Upper lobe of right lung (tissue), 1 donor: ENCODE measurements at places on chromosomes 12 and 14. TPM values are rescaled to one million over a fixed set of nuclear protein-coding genes. Genes with fewer than 3 reads are reported as not detected.

GRCh38 chr14:68623826-68624225 lies 169.0 kb downstream of the ZFP36L1 start:
- no peaks in the 10 kb centered on the region for H3K36me3 ChIP-seq
- H3K4me3 ChIP-seq, result no peak overlapping the region

DNA sequence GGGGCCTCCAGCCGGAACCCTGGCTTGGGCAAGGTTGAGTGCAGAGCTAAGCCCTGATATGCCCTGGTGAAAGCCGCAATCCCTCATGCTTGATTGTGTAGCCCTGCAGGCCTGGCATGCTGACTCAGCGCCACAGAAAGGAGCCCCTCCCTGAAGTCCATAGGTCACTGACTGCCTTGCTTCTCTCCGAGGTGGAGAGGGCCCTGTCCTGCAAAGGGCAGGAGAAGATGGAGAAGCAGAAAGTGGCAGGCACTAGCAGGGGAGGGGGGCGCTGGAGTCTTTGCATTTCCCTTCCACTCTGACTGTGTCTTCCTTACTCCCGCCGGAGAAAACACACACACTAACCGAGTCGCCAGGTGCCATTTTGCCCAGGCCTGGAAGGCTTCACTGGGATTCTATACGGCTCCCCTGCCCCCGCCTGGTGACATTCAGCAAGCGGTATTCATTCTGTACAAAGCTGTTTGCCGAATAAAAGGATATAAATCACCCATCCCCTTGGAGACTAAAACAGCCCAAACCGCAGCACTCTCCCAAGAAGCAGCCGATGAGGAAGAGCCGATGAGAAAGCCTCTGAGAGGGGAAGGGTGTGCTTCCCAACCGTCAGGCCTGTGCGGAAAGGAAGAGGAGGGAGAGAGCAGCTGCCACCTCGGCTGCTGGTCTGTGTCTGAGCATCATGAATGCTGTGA lies 69.8 kb downstream of the SLC6A12 start:
- DNase-seq, result no peak
- no peaks in the 10 kb centered on the region for H3K36me3 ChIP-seq
- H3K4me3 ChIP-seq, result no peak overlapping the region

Gene CYP46A1
- total RNA-seq, result 1.3 TPM

Gene PMCH
- total RNA-seq, result not detected

DNA sequence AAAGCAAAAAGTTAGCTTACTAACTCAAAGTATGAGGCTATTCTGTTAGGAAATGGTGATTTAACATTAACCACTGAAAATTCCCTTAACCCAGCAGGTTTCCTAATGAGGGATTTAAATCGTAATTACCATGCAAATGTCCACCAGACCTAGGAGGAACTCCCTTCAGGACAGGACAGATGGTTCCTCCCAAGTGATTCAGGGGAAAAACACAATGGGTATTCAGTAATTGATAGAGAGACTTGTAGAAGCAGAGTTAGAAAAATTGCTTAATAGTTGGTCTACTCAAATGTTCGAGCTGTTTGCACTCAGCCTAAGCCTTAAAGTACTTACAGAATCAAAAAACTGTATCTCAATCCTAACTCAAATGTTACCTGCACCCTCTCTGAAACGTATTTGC lies 21.6 kb downstream of the RERGL start:
- H3K27ac ChIP-seq, result no peak overlapping the region
- H3K4me1 ChIP-seq, result no peaks in the 10 kb centered on the region
- no peak for DNase-seq
- no peak overlapping the region for H3K4me3 ChIP-seq

DNA sequence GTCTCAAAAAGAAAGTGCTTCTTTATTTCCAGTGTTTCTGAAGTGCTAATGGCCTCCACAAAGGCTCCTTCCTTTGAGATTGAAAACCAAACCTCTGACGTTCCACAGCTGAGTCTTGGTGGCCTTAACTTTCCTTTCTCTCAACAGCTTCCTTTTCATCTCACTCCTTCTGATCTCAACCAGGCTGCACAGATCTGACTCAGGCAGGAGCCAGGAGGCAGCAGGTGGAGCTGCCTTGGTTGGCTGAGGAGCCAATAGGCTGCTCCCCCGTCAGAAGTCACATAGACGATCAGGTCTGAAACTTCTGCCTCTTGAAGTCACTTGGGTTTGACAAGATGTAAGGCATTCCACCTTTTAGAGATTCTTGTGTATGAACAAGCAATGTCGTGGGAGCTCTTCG lies 9.1 kb upstream of the KCNA5 start:
- H3K4me1 ChIP-seq, result no peaks in the 10 kb centered on the region
- no peak overlapping the region for H3K27ac ChIP-seq
- DNase-seq, result no peak
- H3K4me3 ChIP-seq, result no peak overlapping the region
- H3K27me3 ChIP-seq, result no peaks in the 10 kb centered on the region

Gene AKAP5
- 3.6 TPM for total RNA-seq

Gene NEMP1
- total RNA-seq, result 14.1 TPM

- peaks cover 13% of the 10 kb centered on the region for H3K4me1 ChIP-seq
- H3K27ac ChIP-seq, result no peak overlapping the region
- H3K4me3 ChIP-seq, result no peak overlapping the region
- no peak for DNase-seq
- H3K27me3 ChIP-seq, result no peaks in the 10 kb centered on the region
- H3K36me3 ChIP-seq, result no peaks in the 10 kb centered on the region
These were observed 336.7 kb upstream of the PRICKLE1 start for GRCh38 chr12:42926232-42926631.

Gene YEATS4
- total RNA-seq, result 11.4 TPM

Gene CELA1
- total RNA-seq, result not detected

GRCh38 chr12:3587402-3588013 lies 96.5 kb downstream of the PRMT8 start:
- DNase-seq, result peak; percentile 40
- no peaks in the 10 kb centered on the region for H3K36me3 ChIP-seq
- H3K4me1 ChIP-seq, result no peaks in the 10 kb centered on the region
- no peak overlapping the region for H3K27ac ChIP-seq

Gene LYZ
- 1,056 TPM for total RNA-seq

Gene PZP
- total RNA-seq, result 0.67 TPM

Gene SPX
- total RNA-seq, result 1.7 TPM

DNA sequence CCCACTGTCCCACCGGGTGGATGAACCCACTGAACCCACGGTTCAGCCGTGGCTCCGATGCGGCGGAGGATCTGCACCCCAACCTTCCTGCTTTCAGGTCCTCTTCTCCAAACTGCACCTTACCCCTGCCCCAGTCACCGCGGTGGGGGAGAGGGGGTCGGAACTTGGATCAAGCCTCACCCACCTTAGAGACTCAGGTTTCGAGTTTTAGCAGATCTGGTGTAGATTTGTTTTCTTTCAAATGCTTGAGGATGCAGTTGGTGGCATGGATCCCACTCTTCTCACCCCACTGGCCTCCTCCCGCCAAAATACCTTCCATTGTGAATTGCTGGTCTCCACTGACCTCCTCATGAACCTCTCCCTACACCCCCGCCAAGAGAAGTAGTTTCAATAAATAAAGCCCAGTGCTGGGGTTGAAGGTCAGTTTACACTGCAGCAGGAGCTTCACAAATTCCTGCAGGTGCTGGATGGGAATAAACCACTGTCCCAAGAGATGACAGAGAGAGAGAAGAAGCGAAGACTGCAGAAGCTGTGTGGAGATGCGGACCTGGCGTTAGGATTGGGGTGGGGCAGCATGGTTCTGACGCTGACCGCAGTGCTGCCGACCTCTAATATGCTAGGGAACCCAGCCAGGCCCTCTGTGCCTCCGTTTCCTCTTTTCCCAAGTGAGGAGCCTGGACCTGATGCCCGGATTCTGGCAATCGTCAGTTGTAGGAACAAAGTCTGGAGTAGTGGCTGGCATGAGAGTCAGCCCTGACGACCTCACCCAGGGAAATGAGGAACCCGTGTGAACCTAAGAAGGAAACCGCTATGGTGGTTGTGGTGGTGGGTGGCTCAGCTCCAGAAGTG lies 7.4 kb downstream of the TTC6 start:
- no peak overlapping the region for H3K4me3 ChIP-seq
- H3K36me3 ChIP-seq, result no peaks in the 10 kb centered on the region
- H3K27me3 ChIP-seq, result peaks cover 60% of the 10 kb centered on the region
- no peak overlapping the region for H3K27ac ChIP-seq
- H3K4me1 ChIP-seq, result peaks cover 6% of the 10 kb centered on the region

- H3K36me3 ChIP-seq, result no peaks in the 10 kb centered on the region
- H3K27me3 ChIP-seq, result no peaks in the 10 kb centered on the region
- H3K4me1 ChIP-seq, result peaks cover 100% of the 10 kb centered on the region
- peak overlapping the region; percentile 3 for H3K4me3 ChIP-seq
These were observed 7.8 kb downstream of the CTDSP2 start for GRCh38 chr12:57838594-57839302.

Gene CEP128
- 6.1 TPM for total RNA-seq

GRCh38 chr12:22672951-22673350 lies 48.0 kb downstream of the ETNK1 start:
- peaks cover 28% of the 10 kb centered on the region for H3K36me3 ChIP-seq
- H3K27ac ChIP-seq, result no peak overlapping the region
- H3K4me3 ChIP-seq, result no peak overlapping the region
- DNase-seq, result no peak
- H3K4me1 ChIP-seq, result no peaks in the 10 kb centered on the region
- H3K27me3 ChIP-seq, result no peaks in the 10 kb centered on the region

Gene PDE3A
- total RNA-seq, result 8.4 TPM

Gene KRT82
- total RNA-seq, result not detected

DNA sequence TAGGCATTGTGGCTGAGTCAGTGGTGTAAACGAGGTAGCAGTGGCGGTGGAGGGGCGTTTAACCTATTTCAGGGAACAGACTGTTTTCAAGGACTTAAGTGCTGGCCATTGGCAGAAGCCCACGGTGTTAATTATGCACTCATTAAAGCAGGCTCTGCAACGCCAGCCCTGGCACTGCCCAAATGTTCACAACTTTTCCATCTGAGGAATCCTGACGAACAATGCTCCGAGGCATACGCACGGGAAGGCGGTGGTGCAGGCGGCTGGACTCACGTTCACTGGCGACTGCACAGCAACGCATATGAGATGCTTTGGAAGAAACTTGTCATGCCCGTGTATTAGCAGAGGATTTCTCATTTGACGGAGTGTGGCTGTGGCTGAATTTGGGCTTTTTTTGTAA lies 70.6 kb upstream of the SLC24A4 start:
- no peak overlapping the region for H3K4me3 ChIP-seq
- no peak for DNase-seq
- no peak overlapping the region for H3K27ac ChIP-seq
- H3K4me1 ChIP-seq, result peaks cover 14% of the 10 kb centered on the region
- H3K27me3 ChIP-seq, result peaks cover 33% of the 10 kb centered on the region
